ENCODE measurements at places on chromosomes 16 and 17. TPM values are rescaled to one million over a fixed set of nuclear protein-coding genes. Genes with fewer than 3 reads are reported as not detected.

DNA sequence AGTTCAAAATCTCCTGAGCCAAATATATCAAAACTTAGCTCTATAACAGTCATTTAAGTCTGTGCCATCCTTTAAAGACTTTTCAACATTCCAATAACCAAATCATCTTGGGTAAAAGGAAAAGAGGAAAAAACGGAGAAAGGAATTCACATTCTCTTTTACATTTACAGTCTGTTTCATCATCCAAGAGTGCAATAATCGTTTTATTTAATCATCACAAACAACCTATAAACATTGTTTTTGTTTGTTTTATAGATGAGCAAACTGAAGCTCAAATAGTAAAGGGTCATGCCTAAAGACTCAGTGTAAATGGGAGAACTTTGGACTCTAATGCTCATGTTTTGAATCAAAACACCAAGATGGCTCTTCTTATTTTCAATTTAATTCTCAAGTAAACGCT lies 252.3 kb downstream of the TOX3 start:
- no peak for DNase-seq

- peak; percentile 17 for DNase-seq
These were observed 18.5 kb downstream of the ENPP7 start for GRCh38 chr17:79749156-79749815.

DNA sequence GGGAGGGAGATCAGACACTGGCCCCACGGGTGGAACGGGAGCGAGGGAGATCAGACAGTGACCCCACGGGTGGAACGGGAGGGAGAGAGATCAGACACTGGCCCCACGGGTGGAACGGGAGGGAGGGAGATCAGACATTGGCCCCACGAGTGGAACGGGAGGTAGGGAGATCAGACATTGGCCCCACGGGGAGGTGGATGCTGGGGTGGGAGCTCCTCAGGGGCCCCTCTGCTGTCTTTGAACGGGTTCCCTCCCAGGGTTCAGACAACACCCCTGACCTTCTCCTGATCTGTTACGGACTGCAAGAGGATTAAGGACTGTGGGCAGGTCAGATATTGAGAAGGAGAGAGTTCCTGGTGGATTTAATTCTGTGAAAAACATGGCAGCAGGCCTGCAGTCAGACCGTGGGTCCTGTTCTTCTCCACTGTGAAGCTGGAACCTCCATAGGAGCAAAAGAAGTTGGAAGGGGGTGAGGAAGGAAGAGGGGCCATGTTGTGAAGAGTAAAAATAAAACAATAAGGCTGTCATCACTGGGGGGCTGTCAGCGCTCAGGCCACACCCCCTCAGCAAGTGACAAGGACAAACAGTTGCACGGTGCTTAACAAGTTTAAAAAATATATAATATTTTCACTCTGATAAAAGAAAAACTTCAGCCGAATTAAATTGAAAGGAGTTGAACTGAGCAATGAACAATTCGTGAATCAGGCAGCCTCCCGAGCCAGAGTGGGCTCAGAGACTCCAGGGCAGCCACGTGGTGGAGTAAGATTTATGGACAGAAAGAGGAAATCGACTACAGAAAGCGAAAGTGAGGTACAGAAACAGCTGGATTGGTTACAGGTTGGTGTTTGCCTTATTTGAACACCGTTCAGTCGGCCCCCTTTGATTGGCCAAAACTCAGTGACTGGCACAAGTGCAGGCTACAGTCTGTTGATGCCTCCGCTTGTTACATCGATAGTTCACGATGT lies 348.7 kb upstream of the TNRC6C start:
- no peak for DNase-seq

- no peak for DNase-seq
These were observed 15.4 kb downstream of the DEXI start for GRCh38 chr16:10926867-10927266.

GRCh38 chr16:23826528-23827045 lies 9.2 kb upstream of the PRKCB start:
- no peak for DNase-seq

DNA sequence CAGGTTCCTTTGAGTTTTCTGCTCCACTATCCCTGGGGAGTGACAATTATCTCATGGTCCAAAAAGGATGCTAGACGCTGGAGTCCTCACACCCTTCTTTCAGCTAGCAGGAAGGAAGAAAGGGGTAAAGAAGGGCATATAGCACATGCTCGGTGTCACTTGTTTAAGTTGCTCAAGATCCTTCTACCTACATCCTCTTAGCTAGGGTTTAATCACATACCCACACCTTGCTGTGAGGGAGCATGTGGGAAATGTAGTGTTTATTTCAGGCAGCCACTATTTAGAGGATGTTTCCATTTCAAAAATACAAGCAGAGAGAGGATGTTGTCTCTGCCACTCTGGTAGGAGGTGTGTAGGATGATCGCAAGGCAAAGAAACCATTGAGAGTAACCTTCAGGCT lies 4.5 kb downstream of the PRKCB start:
- no peak for DNase-seq

DNA sequence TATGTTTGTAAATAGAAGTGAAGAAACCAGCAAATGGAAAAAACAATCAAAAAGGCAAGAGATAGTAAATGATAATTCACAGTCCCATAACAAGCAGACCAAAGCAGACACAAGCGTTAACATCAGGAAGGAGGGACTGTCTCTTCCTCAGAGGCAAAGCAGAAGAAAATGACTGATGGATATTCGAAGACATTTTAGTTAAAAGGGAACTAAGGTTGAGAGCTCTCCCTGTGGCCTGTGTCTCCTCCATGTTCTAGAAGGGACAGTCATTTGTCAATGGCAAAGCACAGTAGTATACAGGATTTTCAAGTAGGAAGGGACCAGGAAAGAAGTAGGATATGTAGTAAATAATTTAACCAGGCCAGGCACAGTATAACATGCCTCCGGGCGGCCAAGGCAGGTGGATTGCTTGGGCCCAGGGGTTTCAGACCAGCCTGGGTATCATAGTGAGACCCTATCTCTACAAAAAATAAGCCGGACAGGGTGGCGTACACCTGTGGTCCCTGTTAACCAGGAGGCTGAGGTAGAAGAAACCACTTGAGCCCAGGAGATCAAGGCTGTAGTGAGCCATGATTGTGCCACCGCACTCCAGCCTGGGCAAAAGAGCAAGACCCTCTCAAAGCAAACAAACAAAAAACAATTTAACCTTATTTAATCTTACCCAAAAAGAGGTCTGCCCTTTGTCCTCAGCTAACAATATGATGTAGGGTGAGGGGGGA lies 3.7 kb downstream of the ZDHHC7 start:
- DNase-seq: no peak

DNA sequence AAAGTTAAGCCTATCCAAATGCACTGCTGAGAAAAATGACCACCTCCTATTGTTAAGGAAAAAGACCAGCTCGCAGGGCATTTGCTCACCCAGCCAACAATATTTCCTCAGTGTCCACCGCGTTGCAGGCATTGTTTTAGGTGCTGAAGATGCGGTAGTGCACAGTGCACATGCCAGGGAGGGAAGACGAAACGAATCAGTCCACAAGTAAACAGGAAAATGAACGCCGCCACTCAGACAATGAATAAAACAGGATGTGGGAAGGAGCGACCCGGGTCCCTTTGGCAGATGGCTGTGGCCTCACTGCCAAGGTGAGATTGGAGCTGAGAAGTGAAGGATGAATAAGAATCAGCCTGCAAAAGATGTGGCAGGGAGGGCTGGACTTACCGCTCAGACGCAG lies 249.2 kb downstream of the FOXL1 start:
- no peak for DNase-seq

DNA sequence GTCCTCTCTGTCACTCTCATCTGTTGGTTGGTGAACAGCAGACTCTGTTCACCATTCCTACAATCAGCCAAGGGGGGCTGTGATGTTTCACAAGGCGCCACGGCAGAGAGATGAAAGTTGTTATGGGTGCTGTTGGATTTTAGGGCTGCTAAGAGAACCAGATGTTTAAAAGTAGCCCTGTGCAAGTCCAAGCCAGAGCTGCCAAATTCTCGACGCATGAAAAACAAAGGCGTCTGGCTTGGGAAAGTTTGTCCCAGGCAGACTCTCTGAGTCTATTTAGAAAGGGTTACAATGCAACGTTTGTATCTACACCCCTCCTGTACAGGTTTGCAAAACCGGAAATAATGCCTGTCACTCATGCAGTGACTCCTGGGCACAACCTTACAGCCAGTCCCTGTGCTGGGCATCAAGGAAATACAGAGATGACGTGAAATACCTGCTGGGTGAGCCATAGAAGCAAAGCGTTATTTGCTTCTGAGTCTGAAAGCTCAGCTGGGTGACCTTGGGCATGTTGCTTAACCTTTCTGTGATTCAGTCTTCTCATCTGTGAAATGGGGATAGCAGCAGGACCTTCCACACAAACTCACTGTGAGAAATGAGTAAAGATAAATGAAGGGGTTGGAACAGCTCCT lies 74.8 kb downstream of the XYLT1 start:
- DNase-seq: no peak

Gene CCL13
- not detected for total RNA-seq

Gene IKZF3
- total RNA-seq: under 0.01 TPM

All from bronchial epithelial cell (primary cell).